Panc1 (cell line): ENCODE measurements at places on chromosomes 6 and 20. TPM values are rescaled to one million over a fixed set of nuclear protein-coding genes. Genes with fewer than 3 reads are reported as not detected.

Gene SOX18
- 18.7 TPM for total RNA-seq

Gene EDN3
- total RNA-seq: not detected

Gene GINS1
- 36.0 TPM for total RNA-seq

DNA sequence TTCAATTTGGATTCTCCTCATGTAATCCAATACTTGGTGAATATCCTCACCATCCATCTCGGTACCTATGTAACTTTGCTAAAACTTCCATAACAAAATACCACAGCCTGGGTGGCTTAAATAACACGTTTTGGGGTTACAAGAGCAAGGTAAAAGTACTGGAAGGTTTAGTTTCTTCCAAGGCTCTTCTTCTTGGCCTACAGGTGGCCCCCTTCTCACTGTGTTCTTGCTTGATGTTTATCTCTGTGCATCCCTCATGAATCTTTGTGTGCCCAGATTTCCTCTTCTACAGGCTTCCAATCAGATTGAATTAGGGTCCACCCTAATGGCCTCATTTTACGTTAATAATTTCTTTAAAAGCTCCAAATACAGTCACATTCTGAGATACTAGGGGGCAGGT is 163.3 kb upstream of the HCRTR2 start:
- no peak for DNase-seq
